ENCODE measurements at places on chromosomes 12 and 14.
A peak's percentile ranks its signal among the peaks of the same experiment; 100 is the strongest.

DNA sequence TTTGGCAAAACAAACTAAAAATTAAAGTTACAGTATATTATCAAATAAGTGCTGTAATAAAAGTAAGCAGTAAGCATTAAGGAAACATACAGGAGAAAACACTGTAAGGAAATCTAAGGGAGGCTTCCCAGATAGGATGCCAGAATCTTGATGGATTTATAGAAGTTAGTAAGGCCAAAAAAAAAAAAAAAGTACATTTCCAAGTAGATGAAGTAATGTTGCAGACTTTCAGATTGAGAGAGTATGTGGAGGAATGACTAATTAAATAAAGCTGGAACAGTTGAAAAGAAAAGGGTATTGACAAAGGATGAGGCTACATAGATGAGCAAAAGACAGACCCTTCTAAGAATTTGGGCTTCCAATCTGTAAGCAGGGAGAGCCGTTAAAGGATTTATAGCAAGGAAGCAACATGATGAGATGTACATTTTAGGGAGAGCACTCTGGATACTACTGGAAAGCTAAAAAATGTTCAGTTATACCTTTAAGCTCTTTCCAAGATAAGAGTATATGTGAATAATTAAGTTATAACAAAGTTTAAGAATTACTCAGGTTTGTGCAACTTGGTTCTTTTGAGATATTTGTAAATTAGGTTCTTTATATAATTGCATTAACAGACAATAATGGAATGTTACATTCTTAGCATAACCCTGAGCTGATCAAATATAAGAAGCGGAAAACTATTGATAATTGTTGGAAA lies 87.5 kb upstream of the MON2 start:
- DNase-seq, result peak; percentile 5

DNA sequence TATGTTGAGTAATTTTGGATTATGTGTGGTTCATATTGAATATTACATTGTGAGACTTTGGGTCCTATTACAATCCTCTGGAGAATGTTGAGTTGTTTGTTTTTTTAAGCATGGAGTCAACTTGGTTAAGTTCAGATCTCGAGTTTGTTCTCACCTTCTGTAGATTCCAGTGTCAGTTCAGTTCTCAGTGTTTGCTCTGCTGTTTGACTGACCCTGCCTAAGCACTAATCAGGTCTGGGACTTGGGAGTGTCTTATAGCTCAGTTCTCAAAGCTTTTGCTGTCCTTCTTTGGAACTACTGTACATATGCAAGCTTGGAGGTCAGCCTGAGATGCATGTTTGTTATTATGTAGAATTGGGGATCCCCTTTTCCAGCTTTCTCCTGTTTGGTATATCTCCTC lies 63.1 kb downstream of the DIP2B start:
- DNase-seq, result peak; percentile 56

DNA sequence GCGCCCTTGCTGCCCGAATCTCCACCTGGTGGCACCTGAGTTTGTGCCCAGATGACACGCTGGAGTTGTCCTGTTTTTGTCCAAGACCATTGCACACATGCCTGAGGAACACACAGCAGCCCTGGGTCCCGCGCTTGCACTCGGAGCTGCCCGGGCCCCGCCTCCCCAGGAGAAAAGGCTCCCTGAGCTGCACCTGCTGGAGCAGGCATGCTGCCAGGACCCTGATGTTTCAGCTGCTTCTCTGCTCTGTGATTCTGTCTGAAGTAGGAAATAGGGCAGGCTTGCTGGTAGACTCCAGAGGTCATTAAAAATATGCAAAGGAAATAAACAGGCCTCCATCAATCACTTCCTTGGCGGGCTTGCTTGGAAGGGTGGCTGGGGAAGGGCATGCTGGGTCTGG lies 271.6 kb downstream of the CACNA1C start:
- no peak for DNase-seq

DNA sequence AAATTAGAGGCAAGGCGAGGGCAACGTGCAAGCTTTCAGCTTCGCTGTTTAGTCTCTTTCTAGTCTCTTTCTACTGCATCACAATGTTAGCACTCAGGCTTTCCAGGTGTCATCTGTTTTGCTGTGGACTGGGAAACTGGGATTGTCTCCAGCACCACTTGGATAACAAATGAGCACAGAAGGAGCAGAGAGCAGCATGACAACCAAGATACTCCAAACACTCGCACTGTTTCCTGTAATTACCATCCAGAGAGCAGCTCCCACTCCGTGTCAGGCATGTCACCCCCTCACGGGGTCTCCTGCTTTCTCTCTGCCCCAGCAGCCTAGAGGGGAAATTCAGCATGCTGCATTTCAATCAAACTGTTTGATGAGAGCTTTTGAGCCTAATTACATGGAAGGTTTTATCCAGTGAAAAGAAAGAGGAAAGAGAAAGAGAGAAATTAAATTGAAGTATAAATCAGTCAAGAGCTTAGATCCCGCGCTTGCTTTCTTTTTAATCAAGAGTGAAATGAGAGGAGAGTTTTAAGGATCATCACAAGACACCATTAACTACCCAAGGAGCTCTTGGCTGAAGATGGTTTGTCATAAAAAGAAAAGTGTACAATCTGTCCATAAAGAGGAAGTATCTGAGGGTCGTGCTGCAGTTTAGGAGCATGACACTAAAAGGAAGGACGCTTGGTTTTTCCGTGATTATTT lies 917.7 kb downstream of the DIO2 start:
- DNase-seq, result no peak

DNA sequence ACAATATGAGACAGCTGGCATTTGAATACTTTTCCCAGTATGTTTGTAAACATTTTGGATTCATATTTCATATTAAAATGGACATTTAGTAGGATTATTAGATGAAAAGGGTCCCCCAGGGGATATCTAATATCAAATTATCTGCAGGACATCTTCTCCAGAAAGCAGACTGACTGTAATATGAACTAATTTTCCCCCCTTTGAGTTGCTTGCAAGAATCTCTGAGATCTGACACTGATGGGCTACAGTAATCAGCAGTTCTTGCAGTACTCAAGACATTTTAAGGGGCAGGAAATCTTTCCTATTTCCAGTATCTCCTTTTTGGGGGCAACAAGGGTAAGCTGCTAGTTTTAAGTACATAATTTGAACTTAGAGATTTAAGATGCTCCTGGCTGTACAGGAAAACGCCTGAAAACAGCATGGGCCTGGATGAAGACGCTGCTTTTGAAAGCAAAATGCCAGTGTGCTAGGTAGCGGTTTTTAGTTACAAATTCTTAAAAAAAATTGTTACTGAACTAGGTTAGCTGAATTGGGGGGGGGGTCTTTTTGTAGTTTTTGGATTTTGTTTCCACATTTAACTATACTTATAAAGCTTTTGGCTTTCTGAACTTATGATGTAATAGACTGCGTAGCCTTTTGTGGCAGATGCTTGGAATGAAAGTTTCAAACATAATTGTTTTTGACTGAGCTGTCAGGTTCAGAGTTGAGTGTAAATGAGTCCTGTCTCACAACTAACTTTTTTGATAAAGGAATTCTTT lies 2.2 kb downstream of the FRMD6 start:
- no peak for DNase-seq
